ENCODE measurements at places on chromosomes 16 and 17.
A peak's percentile ranks its signal among the peaks of the same experiment; 100 is the strongest.

GRCh38 chr16:81455006-81455405 lies 10.4 kb downstream of the CMIP start:
- DNase-seq, result no peak

- DNase-seq, result no peak
These were observed 5.5 kb upstream of the HASPIN start for GRCh38 chr17:3718201-3718600.

DNA sequence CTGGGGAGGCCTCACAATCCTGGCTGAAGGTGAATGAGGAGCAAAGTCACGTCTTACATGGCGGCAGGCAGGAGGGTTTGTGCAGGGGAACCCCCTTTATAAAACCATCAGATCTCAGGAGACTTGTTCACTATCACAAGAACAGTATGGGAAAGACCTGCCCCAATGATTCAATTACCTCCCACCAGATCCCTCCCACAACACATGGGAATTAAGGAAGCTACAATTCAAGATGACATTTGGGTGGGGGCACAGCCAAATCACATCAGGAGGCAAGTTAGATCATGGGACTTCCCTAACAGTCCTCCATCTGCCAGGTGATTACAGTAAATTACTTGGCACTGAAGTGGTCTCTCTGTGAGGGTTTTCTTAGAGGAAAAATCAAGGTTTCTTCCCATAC lies 5.3 kb downstream of the TMEM114 start:
- DNase-seq, result no peak

DNA sequence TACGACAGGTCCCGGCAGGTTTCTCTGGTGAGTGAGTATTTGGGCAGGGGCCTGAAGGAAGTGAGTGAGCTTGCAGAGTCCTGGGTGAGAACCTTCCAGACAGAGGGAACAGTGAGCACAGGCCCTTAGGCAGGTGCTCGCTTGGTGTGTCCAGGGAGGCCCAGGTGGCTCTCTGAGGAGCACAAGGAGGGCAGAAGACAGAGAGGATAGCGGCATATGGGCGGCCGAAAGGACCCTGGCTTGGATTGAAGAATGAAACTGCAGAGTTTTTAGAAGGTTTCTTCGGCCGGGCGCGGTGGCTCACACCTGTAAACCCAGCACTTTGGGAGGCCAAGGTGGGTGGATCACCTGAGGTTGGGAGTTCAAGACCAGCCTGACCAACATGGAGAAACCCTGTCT lies 6.7 kb downstream of the DRG2 start:
- no peak for DNase-seq

DNA sequence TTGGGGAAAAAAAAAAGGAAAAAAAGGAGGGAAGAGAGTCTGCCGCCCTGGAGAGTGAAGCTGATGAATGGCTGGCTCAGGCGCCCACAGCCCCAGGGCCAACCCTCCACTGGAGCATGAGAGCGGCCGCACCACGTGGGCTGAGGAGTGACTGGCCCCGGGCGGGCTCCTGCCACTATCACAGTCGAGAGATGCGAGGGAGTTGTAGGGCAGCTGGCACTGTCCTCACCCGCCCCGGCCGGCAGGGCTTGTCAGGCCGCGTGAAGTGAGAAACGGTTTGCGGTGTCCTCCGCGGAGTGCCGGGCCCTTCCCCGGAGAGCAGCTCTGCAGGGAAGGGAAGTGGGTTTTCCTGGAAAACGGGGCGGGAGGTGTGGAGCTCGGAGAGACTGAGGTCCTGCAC lies 45.9 kb downstream of the JPH3 start:
- DNase-seq, result no peak

DNA sequence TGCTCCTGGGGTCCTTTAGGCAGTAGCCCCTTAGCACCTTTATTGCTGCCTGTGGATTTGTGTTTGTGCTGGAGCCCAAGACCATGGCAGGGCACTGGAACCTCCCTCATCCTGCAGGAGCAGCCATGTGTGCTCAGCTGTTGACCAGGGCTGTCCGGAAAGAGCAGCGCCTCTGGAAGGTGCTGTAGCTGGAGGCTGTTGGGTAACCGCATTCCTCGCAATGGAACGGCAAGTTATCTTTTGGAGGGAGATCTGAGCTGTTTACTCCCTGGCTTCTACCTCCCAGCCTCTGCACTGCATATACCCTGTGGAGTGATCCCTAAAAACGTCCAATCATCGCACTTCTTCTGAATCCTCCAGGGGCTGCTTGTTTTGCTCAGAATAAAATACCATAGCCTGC lies 291.0 kb downstream of the SNX29 start:
- no peak for DNase-seq

DNA sequence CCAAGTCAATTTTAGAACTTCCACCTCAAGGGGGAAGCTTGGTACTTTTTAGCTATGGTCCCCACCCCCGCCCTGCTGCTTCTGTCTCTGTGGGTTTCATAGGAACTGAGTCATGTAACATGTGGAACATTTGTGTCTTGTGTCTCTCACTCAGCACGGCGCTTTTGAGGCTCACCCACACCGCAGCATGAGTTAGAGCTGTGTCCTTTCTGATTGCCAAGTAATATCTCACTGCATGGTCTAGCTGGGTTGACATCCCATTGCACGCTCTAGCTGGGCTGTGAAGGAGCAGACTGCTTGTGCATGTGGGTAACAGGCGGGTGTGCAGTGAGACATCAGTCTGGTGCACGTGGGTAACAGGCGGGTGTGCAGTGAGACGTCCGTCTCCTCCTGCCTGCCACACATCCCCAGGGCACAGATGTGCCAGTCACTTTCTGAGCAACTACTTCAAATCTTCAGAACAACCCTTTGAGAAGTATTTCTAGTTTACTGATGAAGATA lies 26.4 kb upstream of the SLC7A5 start:
- peak; percentile 63 for DNase-seq

DNA sequence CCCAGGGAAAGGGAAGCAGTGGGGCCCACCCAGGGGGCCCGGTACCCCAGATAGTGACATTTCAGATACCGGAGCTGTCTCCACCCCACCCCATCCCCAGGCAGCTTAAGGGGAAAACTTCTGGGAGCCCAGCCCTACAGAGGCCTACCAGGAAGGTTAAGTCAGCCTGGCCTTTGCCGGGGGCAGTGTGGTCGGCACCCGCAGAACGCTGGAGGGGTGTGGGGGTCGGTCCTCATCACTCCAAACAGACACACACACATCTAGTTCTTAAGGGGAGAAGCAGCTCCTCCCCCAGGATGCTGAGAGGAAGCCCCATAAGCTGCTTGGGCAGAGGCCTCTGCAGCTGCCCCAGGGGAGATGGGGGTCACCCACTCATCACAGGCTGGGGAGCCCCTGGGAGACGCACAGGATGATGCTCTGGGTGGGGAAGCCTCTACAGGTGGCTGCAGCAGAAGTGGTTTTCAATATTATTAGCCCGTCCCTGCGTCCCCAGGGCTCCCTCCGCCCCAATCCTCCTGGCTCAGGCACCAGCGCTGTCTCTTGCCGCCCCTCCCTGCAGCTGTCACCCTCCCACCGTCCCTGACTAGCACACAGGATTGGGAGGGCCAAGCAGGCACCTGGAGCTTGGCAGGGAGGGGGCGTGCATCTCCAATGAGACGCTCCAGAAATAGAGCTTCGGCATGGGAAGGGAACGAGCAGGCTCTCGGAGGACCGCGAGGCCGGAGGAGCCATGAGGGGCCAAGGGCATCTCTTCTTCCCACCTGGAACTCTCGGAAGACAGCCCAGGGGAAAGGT lies 1.4 kb upstream of the ABR start:
- no peak for DNase-seq

GRCh38 chr16:50274326-50275097 lies 8.2 kb downstream of the ADCY7 start:
- DNase-seq, result peak; percentile 33

GRCh38 chr16:30092373-30093010 lies 768 bp upstream of the TBX6 start:
- DNase-seq, result peak; percentile 53

DNA sequence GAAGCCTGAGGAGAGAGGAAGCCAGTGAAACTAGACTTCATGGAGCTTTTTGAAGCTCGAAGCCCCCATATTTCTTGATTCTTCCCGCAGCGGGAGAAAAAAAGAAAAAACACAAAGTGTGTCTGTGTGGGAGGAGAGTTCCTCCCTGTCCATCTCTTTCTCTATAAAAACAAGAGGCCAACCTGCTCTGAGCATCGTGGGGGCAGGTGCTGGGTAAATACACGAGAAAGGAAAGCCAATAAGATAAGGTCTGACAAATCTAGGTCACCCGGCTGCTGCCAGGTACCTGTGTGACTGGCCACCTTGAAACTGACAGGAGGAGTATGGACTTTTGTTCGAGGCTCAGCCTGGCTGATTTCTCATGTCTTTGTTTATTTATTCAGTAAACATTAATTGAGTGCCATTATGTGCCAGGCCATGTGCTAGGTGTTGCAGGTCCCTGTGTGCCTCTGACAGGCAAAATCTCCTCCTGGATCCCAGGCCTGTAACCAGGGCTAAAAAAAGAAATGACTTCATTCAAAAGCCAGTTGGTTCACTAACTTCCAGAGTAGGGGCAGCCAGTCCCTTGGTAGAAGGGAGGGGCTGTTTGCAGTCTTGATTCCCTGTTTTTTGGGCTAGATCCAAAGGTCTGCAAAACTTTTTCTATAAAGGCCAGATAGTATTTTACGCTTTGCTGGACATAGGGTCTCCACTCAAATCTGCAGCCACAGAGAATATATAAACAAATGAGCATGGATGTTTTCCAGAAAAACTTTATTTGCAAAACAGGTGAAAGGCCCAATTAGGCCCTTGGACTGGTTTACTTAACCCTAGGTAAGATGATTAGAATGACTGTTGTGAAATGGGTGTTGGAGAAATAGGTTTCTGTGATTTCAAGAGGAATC lies 35.6 kb downstream of the YPEL2 start:
- DNase-seq, result no peak

DNA sequence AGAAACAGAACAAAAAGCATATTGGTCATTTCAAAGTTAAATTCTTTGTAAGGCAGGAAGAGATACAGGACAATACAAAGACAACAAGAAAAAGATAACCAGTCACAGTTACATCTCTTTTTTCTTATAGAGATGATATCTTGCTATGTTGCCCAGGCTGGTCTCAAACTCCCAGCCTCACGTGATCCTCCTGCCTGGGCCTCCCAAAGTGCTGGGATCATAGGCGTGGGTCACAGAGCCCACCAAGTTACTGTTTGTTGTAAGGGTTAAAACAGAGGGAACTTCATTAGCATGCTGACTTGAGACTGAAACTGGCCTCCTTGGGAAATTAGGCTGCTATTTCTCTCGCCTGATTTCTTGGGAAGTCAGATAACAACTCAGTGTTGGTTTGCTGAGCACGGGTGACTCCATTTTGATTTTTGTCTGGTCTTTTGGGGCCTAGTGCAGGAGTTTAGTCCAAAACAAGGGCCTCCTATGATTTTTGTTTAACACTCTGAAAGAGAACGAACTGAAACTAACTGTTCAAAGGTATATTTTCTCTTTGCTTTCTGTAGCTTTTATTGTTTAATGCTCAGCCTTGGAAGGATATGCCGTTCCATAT lies 31.5 kb upstream of the SEC14L1 start:
- DNase-seq, result no peak

GRCh38 chr16:70391881-70392481 lies 45.3 kb downstream of the DDX19A start:
- no peak for DNase-seq

- DNase-seq, result no peak
These were observed 147.2 kb upstream of the MAF start for GRCh38 chr16:79747688-79748087.

- DNase-seq, result no peak
These were observed 11.7 kb downstream of the ERN1 start for GRCh38 chr17:64117981-64118979.

GRCh38 chr17:70153210-70153609 lies 16.1 kb upstream of the KCNJ2 start:
- no peak for DNase-seq

DNA sequence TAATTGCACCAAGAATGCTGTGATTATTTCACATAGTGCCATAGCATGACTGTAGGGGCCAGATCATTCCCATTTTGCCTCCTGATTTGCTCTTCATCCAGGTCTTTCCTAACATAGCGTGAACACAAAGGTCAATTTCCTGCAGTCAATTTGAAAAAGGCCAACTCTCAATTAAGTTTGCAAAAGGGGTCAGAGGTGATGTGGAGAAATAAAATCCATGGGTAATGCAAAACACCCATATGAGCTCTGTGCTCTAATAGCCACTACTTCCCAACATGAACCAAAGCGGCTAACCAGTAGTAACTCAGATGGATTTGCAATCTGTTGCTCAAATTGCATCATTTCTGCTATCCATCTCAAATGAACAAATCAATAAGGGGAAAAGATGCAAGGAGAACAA lies 275.5 kb upstream of the SOX9 start:
- DNase-seq, result no peak

DNA sequence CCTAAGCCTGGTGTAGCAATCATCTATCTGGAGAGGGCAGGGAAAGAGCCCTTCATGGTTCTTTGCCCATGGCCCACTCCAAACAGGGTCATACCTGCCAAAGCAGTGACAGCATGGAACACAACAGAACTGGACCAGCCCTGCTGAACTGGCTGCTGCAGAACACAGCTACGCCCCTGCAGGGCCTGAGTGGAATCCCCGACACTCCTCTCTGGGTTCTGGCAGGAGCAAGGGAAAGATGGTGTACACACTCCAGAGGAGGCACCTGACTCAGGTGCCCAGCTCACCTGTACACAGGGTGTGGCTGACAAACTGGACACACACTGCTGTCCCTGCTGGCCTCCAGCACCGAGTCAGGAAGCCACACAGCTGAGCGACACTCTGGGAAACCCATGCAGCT lies 19.8 kb downstream of the MIEF2 start:
- no peak for DNase-seq

DNA sequence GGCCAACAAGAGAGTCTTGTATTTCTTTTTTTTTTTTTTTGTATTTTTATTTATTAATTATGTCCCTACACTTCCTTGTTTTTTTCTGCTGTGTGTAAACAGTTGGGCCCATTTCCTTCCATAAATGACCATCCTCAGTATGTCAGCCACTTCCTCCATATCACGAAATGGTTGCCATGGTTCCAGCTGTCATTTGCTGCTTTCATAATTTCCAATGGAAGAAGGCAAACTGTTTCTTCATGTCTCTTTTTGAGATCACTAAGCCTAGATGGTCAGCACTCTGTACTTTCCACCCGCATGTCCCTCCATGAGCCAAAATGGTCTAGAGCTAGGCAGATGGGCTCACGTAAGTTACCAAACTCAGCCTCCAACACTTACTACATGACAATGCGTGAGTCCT lies 133.5 kb upstream of the FOXF1 start:
- DNase-seq, result no peak

DNA sequence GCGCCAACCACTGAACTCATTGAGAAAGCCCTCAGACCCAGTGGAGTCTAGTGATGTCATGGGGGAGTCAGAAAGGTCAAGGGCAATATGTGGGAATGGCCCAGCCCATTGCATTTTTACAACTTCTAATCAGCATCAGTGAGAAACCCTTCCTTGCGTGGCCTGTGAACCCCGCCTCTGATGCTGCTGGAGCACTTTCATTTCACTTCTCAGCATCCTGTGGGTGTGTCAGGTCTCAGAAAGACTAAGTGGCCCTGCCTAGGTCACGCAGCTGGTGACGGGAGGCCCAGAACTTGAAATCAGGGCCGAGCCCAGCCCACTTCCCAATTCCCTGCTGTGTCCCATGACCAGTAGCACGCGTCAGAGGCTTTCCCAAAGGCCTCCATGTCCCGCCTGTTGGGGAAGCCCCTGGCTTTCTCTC lies 6.1 kb downstream of the DNAI2 start:
- DNase-seq, result peak; percentile 23

Data from stimulated activated CD4-positive, alpha-beta T cell treated with anti-CD3 and anti-CD28 coated beads, Interleukin-1b, Interleukin-23, amount 100 ng/mL, for 4 hours (primary cell).